ENCODE measurements at places on chromosomes 16 and 17. TPM values are rescaled to one million over a fixed set of nuclear protein-coding genes. Genes with fewer than 3 reads are reported as not detected.
A peak's percentile ranks its signal among the peaks of the same experiment; 100 is the strongest.

DNA sequence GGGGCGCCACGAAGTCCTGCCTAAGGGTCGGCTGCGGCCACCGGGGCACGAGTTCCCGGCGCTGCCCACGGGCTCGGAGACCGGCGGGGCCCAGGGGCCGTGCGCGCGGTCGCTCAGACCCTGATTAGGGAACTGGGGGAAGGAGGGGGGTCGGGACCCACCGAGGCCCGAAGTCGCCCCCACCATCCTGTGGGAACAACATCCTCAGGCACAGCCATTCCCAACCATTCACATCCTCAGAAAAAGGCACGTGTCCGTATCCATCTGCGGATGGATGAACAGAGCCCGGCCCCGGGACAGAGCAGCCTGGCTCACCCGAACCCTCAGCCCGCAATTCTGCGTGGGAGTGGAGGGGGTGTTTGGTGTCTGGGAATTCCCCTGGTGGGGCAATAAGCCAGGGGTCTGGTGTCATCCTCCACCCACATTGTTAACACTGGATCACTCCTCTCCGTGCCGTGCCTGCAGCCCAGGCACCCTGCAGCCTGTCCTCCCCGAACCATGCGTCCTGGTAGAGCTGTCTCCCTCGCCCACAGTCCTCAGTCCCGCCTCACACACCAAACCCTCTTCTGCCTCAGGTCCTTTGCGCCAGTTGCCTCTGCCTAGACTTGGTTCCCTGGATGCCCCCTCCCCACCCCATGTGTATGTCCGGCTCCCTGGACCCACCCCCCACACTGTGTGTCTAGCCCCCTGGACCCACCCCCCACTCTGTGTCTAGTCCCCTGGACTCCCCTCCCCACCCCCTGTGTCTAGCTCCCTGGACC is 789 bp upstream of the CCDC57 start:
- no peak for DNase-seq
- H3K4me3 ChIP-seq: peak overlapping the region; percentile 85
- no peaks in the 10 kb centered on the region for H3K36me3 ChIP-seq

DNA sequence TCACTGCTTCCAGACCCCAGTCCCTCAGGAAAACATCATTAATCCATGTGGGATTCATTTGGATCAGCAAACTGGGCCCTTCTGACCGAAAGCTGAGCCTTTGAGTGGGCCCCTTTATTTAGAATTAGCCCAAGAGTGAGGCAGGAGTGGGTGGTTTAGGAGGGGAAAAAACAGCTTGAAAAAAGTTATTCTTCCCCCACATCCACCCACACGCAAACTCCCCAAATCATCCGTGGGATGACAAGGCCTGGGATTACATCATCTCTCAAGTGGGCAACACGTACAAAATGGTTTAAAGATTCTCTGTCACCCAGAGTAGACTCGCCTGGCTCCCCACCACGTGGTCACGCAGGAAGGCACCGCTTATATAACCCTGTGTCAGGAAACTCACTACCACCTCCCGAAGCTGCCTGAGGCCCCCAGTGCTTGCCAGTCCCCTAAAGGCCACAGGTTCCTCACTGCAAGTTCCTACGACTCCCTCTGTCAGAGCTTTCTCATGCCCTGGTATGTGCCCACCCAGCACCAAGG is 27.6 kb downstream of the GSG1L start:
- peaks cover 25% of the 10 kb centered on the region for H3K27me3 ChIP-seq
- no peak overlapping the region for H3K4me3 ChIP-seq
- DNase-seq: no peak
- H3K27ac ChIP-seq: no peak overlapping the region

DNA sequence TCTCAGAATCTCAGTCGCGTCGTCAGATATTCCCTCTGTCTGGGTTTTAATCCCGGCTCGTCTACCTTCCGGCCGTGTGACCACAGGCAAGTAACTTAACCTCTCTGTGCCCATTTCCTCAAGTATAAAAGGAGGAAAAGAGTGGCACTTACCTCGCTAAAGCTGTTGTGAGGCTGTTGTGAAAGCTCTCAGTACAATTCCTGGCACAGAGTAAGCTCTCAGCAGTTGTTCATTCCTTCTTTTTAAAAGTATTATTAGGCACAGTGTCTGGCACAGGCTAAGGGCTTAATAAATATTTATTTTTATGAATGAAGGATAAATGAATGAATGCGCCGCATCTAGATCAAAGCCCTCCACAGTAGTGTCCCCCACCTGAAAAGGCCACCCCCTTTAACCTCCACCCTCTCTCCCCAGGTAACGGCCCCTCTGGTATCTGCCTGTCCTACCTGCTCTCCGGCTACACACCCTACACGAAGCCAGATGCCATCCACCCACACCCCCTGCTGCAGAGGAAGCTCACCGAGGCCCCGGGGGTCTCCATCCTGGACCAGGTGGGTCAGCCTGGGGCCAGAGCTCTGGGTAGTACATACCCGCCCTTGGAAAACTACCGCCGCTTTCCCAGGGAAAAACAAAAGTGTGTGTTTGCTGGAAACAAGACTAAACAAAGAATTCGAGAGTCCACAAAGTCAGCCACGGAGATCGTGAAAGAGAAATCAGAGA is 6.0 kb downstream of the OSGIN1 start:
- no peak for DNase-seq
- H3K27ac ChIP-seq: no peak overlapping the region
- H3K27me3 ChIP-seq: peaks cover 7% of the 10 kb centered on the region
- H3K36me3 ChIP-seq: no peaks in the 10 kb centered on the region
- H3K4me1 ChIP-seq: peaks cover 6% of the 10 kb centered on the region

- peaks cover 7% of the 10 kb centered on the region for H3K4me1 ChIP-seq
- peaks cover 14% of the 10 kb centered on the region for H3K27me3 ChIP-seq
- DNase-seq: no peak
- H3K27ac ChIP-seq: no peak overlapping the region
Measured at GRCh38 chr17:65099941-65100315, 37.2 kb upstream of the RGS9 start.

DNA sequence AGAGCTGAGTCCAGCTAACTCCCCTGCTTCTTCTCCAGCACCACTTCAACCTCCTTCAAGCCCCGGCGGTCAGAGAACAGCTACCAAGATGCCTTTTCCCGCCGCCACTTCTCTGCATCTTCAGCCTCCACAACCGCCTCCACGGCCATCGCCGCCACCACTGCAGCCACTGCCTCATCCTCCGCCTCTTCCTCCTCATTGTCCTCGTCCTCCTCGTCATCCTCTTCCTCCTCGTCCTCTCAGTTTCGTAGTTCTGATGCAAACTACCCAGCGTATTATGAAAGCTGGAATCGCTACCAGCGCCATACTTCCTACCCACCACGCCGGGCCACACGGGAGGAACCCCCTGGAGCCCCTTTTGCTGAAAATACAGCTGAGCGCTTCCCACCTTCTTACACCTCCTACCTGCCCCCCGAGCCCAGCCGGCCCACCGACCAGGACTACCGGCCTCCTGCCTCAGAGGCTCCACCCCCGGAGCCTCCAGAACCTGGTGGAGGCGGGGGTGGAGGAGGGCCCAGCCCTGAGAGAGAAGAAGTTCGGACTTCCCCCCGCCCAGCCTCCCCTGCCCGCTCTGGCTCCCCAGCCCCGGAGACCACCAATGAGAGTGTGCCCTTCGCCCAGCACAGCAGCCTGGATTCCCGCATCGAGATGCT is 7.1 kb downstream of the SETD1A start:
- no peak for DNase-seq
- no peak overlapping the region for H3K4me3 ChIP-seq
- no peaks in the 10 kb centered on the region for H3K27me3 ChIP-seq

DNA sequence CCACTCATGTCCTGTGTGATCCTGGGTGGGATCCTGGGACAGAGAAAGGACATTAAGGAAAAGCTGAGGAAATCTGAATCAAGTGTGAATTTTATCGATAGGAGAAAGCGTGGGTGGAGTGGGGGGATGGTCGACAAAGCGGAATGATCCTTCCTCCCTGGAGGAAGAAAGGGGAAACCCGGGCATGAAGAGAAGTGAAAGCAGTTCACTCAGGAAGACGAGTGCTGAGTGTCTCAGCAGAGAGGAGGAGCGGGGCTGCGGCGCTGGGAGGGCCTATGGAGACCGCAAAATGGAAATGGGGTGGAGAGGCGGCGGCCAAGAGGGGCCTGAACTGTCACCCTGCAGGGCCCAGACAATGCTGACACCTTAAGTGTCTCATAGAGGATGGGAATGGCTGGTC is 8.7 kb downstream of the ZDHHC7 start:
- no peaks in the 10 kb centered on the region for H3K27me3 ChIP-seq
- H3K4me1 ChIP-seq: peaks cover 37% of the 10 kb centered on the region
- no peak overlapping the region for H3K4me3 ChIP-seq

- no peak overlapping the region for H3K4me3 ChIP-seq
- peak; percentile 82 for DNase-seq
- no peaks in the 10 kb centered on the region for H3K27me3 ChIP-seq
- no peak overlapping the region for H3K27ac ChIP-seq
- H3K36me3 ChIP-seq: no peaks in the 10 kb centered on the region
Measured at GRCh38 chr16:84277244-84277823, 17.3 kb upstream of the WFDC1 start.

DNA sequence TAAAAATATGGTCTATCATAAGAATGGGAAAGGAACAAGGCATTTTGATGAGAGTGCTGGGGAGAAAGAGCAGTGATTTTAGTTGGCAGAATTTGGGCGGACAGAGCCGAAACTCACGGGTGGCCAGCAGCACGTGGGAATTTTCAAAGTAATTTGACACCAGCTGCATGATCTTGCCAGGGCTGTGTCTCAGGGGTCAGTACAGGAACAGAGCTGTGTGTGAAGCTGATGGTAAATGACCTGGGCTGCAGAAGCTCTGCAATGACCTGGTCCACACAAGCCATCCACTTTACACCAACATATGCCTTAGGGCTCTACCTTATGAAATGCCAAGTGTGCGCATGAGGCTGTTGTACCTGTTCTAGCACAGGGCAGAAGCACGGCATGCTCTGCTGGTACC is 112.0 kb downstream of the ZFHX3 start:
- H3K27me3 ChIP-seq: no peaks in the 10 kb centered on the region
- no peak for DNase-seq
- H3K4me3 ChIP-seq: peak overlapping the region; percentile 24
- peaks cover 4% of the 10 kb centered on the region for H3K36me3 ChIP-seq
- H3K27ac ChIP-seq: no peak overlapping the region

Gene SLC5A11
- total RNA-seq: not detected

Gene ZFP3
- total RNA-seq: 0.11 TPM

Gene TPSD1
- not detected for total RNA-seq

Data from neural crest cell (in vitro differentiated cells).